Right kidney (tissue), 9 donors: ENCODE measurements at places on chromosomes 3 and 15.
A peak's percentile ranks its signal among the peaks of the same experiment; 100 is the strongest.

- no peak for DNase-seq
Measured at GRCh38 chr3:15097891-15098290, 1.1 kb downstream of the RBSN start.

DNA sequence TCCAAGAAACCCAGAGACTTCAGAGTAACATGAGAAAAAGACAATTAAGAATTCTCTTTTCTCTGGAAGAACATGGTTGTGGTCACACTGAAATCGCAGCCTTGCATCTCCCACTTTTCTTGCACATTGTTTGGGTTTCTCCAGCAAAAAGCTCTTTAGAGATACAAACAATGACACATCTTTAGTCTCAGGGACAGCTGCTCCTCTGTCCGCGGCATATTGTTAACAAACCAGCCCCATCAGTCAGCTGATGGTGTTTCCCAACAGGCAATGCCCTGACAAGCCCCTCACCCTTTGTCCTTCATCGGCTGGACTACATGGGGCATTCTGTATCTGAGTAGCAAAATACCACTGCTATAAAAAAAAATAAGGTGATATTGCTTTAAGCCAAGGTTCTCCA is 53.4 kb downstream of the UMPS start:
- DNase-seq = no peak

GRCh38 chr3:23172059-23172458 is 31.1 kb upstream of the UBE2E2 start:
- no peak for DNase-seq

- no peak for DNase-seq
Measured at GRCh38 chr3:48440590-48440958, 517 bp downstream of the TMA7 start.

GRCh38 chr3:120416868-120417267 is 33.9 kb downstream of the FSTL1 start:
- DNase-seq = no peak

- no peak for DNase-seq
Measured at GRCh38 chr3:123803521-123803920, 80.6 kb downstream of the MYLK start.

DNA sequence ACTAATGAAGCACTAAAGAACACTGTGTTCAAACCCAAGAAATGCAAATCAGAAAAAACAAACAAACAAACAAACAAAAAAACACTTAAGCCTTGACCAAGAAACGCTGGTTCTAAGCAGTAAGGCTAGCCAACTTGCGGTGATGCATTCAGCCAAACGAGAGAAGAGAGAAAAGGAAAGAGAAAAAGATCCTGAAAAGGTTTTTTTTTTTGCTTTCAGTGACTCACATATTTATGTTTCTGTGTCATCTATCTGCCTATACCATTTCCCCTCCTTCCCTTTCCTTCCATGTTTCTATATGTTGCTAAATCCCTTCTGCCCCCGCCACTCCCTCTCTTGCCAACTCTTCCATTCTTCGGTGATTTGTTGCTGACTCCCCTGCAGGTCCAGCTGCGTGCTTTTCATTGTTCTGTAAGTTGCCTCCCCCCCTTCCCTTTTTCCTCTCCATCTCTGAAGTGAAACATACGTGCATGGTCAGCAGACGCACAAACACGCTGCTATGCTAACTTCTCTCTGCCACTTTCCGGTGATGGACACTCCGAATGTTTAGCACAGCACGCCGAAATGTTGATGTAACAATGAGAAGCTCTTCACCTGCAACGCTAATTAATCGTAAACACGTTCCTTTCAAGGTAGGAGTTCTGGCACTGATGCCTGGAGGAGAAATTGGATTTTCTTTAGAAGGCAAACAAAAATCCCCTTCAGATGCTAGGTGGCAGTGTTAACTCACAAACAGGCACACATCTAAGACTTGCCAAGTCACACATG is 154.4 kb downstream of the TUSC7 start:
- DNase-seq = peak; percentile 48

DNA sequence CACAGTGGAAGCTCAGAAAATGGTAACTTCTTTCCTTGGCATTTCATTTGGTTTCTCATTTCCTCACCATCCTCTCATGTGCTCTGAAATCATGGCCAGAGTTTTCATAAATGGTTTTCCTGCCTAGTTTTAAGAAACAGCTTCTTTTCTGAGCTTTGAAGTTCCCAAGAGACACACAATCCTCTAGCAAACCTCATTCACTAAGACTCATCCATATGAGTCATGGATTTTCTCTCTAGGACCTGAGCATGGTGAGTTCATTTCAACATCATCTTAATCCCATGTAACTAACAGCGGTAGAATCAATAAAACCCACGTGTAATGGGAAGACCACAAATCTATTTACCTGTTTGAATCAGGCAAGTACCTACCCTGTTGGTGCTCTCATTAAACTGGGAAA is 274.5 kb upstream of the LRTM1 start:
- DNase-seq = no peak
